ENCODE measurements at places on chromosomes 1 and 21.

GRCh38 chr1:220691053-220691684, 1.0 kb downstream of the C1orf115 start:
- DNase-seq, result no peak

GRCh38 chr1:171623651-171624331, 1.7 kb downstream of the MYOCOS start:
- DNase-seq, result no peak

- DNase-seq, result peak; percentile 48
These were observed at the start of gene ST6GALNAC3 for GRCh38 chr1:76074321-76075187. TSS of gene ST6GALNAC3 (plus strand) at chr1:76074746.

DNA sequence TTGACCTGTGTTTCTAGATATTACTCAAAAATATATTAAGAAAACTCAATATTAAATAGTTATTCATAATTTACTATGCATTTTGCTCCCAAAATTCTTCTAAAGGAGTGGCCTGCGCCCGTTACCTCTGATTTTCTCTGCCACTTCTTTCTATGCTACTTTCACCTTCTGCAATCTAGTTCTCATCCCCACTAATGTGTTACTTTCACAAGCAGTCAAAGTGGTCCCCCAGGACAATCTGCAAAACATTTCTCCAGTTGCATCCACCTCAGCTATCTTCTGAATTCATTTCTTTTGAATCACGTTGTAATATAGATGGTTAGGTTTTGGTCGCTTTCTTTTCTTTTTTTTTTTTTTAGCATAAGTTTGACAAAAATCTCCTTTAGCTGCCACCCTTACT, 13.4 kb downstream of the INSL5 start:
- no peak for DNase-seq

DNA sequence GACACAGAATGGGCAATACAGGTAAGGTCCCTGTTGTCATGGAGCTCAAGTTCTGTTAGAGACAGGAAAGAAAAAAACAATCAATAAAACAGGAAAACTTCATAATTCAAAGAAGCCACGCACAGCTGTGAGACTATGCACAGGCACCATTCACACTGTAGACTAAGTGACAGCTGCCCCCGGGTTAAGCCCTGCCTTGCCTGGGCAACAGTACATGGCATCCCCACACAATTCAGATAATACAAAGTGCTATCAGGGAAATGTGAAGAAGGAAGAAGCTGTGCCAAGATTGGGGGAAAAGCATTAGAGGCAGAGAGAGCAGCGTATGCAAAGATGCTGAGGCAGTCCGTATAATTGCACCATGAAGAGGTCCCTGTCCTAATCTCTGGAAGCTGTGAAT, 9.0 kb upstream of the KCNE2 start:
- DNase-seq, result no peak

DNA sequence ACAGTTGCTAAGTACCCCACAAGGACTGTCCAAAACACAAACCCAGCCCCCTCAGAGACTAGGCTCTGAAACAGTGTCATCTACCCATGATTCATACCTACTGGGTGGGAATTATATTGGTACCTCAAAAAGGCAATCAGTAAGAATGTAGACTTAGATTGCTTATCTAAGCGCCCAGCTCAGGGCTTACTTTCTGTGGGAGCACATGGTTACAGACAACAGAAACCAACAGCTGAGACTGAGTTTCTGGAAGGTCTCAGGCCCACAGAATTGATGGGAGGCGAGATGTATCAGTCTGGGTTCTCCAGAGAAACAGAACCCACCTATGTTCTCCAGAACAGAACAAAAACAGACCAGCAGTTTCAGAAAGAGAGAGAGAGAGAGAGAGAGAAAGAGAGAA, 147.3 kb upstream of the KAZN start:
- no peak for DNase-seq
